Left renal cortex interstitium (tissue), 4 donors: ENCODE measurements at places on chromosomes 7 and 10. TPM values are rescaled to one million over a fixed set of nuclear protein-coding genes. Genes with fewer than 3 reads are reported as not detected.

The LIPN gene
- polyA plus RNA-seq, result not detected

The PTN gene
- polyA plus RNA-seq, result 226 TPM

The CALHM3 gene
- not detected for polyA plus RNA-seq

The UBE2H gene
- polyA plus RNA-seq, result 127 TPM

The SEMA4G gene
- 32.9 TPM for polyA plus RNA-seq

The RET gene
- 30.3 TPM for polyA plus RNA-seq

The C10orf62 gene
- polyA plus RNA-seq, result 1.2 TPM

The FAM25C gene
- not detected for polyA plus RNA-seq

GRCh38 chr7:74272305-74273038 lies 16.7 kb upstream of the CLIP2 start:
- no peak for DNase-seq

DNA sequence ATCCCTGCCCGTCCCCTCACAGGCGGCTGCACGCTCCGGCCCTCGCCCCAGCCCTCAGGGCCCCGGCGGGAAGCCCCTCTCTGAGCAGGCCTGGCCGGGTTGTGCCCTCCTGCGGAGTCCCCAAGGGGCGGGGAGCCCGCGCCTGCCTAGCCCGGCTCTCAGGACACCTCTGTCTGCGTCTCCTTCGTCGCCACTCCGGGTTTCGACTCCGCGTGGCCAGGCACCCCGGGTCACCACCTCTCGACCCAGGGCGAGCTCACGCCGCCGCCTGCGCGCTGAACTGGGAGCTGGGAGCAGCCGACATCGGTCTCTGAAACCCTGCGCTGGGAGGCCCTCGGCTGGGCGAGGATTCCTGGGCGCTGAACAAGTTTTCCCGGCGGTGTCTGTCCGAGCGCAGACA lies 6.2 kb upstream of the OGDHL start:
- DNase-seq, result no peak

GRCh38 chr7:26326211-26326610 lies 34.5 kb downstream of the SNX10 start:
- no peak for DNase-seq

GRCh38 chr10:32947586-32947985 lies 10.4 kb downstream of the ITGB1 start:
- DNase-seq, result no peak

- DNase-seq, result no peak
Measured at GRCh38 chr7:45985902-45986301, 64.8 kb upstream of the IGFBP3 start.

DNA sequence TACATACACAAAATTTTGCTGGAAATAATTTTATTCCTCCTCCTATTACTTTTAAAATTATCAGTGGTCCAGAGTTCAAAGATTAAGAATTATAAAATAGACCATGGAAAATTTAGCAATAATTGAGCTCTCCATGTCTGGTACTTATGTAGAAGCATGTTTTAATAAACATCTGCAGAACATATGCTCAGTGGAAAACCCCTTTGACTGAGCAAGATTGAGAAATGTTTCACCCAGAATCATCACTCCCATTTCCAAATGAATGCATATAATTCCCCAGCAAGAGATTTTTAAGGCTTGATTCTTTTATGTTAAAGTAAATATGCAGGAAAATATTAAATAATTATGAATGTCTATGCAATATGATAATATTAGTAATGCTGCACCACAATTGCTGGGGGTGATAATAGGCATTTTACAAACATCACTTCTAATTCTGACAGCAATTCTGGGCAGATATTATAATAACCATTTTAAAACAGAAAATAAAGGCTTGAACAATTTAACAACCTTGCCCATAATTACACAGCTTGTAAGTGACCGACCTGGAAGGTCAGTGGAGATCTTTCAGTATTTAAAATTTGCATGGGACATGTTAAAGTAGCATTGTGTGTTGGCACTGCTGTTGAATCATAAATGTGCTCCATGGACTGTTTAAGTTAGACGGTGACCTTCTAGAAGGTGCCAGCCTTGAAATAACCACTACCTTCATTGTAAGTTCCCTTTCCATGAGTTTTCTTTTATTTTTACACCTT lies 45.6 kb upstream of the TES start:
- DNase-seq, result no peak

GRCh38 chr7:138798836-138799235 lies 840 bp upstream of the ATP6V0A4 start:
- no peak for DNase-seq

- DNase-seq, result no peak
Measured at GRCh38 chr10:17665747-17666146, 21.8 kb downstream of the STAM start.

- DNase-seq, result no peak
Measured at GRCh38 chr7:26397796-26398426, 106.2 kb downstream of the SNX10 start.

DNA sequence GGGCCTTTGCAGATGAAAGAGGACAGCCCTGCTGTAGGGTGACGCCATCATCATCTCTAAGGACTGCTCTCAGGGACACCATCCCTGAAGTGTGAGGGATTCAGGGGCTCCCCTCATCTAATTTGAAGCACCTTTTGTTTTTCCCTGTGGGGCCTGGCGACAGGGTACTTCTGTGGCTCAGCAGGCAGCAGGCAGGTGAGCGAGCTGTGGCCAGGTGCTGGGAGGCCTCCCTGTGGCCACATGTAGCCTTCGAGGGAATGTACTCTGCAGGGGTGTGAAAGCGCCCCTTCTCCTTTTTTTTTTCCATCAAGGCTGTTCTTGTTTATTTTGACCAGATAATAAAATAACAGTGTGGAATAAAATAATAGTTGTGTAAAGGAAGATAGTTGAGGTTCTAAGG lies 118.2 kb upstream of the DPP6 start:
- no peak for DNase-seq
